ENCODE measurements at places on chromosomes 1 and 21.

- no peak for DNase-seq
Measured at GRCh38 chr1:150748878-150749719, 16.5 kb downstream of the CTSS start.

DNA sequence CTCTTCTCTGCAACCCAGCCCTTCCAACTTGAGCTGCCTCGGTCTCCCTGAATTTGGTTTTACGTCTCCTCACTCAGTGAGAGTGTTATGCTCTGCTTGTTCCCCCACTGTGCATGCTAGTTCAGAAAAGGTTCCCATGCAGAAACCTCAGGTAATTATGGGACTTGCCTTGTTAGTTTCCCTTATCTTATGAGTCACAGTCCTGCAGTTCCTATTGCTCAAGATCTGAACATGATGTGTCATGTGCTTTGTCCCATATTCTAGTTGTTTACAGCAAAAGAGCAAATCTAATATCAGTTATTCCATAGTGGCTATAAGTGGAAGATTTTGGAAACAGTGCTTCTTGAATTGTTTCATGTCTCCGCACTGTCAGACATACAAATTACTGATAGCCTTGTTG, 74.4 kb downstream of the DUSP10 start:
- no peak for DNase-seq

DNA sequence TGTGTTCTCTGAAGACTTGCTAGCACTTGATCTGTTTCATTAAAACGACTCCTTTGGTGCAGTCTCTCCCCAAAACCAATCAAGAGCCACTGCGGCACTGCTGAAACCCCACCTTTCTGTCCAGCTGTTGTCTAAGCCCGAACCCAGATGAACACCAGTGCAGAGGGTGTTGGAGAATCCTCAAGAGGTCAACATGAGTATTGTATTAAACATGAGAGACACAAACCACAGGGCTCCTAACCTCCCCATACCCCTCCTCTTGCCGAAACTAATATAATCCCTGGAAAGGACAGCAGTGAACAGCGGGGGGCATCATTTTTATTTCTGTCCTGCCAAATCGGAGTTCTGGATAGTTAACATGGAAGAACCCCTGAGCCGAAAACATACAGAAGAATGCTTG, 333.9 kb downstream of the CAMTA1 start:
- peak; percentile 81 for DNase-seq

- no peak for DNase-seq
Measured at GRCh38 chr1:169044296-169044695, 62.2 kb upstream of the ATP1B1 start.

GRCh38 chr1:116544588-116545358, 26.1 kb downstream of the CD58 start:
- no peak for DNase-seq

- DNase-seq: no peak
Measured at GRCh38 chr1:10195570-10195969, 14.8 kb upstream of the KIF1B start.

DNA sequence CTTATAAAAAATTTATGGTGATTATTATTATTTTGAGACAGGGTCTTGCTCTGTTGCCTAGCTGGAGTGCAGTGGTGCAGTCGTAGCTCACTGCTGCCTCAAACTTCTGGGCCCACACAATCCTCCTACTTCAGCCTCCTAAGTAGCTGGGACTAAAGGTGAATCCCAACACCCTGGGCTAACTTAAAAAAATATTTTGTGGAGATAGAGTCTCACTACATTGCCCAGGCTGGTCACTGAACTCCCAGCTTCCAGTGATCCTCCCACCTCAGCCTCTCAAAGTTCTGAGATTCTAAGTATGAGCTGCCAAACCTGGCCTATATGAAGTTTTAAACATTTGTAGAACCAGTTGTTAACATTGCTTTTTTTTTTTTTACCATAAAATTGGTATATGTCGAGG, 18.2 kb downstream of the NFIA start:
- DNase-seq: no peak

Data from NCI-H524 treated with DMSO at 0.1 percent for 48 hours (cell line).